ENCODE measurements at places on chromosomes 3 and 15.

DNA sequence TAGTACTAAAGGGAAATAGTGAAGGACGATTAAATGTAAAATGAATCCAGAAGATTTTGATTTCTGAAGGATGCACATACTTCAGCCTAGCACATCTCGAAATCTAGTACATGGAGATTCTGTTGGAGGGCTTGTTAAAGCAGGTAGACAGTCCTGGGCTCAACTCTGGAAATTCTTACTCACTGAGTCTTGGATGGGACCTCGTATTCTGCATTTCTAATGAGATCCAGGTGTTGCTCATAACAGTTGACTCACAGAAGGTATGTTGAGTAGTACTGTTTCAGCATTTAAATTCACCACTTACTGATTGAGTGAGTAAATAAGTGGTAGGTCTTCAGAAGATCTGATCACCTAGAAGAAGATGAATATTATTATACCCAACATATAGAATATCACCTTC, 623.4 kb upstream of the SGO1 start:
- no peak for DNase-seq

DNA sequence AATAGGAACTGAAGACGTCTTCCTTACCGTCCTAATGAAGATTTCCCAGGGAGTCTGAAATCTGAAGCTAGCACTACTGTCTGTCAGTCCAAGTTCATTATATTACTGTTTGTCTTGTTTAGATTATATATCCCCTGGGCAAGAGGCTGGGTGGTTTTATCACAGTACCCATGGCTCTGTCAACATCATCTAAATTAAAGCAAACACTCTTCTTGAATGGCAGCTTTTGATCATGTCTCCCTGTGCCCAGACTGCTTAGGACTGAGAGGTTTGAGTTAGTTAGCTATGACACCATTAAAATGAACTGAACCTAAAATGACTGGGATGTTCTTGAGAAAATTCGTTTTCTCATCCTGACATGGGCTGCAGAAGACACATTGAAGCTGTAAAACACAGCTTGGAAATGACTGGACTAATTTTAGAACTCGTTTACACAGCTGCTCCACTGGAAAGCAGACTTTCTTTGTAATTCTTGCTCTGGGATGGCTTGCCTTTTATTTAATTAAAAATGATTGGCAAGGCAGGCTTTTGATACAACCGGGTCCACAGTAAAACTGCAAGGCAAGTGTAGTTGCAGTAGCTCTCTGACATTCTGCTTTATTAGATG, 243.5 kb downstream of the MFSD1 start:
- DNase-seq = no peak

DNA sequence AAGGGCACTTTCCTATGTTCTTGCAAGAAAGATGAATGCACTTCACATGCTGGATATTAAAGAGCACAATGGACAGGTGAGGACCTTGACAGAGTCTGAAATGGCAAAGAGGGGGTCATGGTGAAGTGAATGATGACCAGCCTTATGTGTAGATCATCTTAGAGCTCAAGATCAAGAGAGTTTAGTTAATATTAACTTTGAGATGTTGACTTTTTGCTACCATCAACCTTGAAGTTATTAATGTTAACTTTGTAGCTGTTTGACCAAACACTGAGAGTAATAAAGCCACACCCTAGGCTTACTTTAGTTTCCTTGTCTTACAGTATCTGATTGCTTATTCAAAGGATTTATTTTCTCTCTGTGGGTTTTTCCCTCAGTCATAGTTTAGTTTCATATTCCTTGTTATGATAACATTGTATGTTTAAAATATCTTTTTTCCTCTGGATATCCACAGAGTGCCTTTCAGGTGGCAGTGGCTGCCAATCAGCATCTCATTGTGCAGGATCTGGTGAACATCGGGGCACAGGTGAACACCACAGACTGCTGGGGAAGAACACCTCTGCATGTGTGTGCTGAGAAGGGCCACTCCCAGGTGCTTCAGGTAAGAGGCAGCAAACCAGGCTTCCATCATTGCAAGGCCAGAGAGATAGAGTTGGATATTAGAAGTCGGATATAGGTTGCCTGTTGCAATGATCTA, 5.4 kb downstream of the NFKBIZ start:
- DNase-seq = no peak

DNA sequence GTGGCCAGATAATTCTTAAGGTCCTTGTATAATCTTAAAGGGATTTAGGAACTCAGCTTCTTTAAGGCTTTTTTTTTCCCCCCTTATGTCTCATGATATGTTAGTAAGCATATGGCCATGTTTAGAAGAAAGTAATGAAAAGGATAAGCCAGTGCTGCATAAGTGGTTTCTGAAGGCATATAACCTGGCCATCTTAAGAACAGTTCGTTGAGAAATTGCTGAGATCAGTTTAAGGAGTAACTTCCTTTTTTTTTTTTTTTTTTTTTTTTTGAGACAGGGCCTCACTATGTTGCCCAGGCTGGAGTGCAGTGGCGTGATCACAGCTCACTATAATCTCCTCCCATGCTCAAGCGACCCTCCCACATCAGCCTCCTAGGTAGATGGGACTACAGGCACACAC, 51.7 kb downstream of the UBE2E2 start:
- DNase-seq = no peak

DNA sequence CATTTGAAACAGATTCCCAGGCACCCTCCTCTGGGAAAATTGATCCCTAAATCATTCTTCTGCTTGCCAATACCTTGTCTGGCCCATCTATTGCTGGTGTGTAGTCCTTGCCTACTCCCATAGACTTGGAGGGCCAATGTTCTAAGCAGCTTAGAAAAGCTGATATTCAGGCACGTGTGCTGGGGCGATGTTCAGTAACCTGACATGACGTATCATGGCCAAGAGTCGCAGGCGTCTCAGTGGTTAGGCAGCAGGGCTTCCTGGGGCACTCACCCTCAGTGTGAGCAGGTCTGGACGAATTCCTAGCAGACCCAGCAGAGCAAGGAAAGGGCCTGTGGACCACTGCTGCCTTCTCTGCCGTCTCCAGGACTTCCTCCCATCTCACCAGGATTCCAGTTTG, 21.6 kb downstream of the EPHB1 start:
- DNase-seq = no peak

DNA sequence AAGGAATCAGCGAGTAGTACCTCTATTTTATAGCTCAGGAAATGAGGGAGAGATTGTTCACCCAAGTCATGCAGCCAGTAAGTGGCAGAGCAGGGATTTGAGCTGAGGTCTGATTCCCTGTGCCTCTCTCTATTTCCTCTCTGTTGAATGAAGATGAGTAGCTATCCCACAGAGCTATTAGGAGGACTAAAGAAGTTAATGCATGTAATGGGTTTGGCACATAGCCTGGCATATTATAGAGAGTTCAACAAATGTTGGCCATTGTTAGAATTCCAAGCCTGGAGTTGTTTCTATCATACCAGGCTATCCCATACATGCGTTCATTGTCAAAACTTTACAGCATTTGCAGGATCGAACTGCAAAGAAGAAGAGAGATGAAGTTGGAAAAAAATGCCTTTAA, 21.8 kb upstream of the KLHL6 start:
- no peak for DNase-seq

DNA sequence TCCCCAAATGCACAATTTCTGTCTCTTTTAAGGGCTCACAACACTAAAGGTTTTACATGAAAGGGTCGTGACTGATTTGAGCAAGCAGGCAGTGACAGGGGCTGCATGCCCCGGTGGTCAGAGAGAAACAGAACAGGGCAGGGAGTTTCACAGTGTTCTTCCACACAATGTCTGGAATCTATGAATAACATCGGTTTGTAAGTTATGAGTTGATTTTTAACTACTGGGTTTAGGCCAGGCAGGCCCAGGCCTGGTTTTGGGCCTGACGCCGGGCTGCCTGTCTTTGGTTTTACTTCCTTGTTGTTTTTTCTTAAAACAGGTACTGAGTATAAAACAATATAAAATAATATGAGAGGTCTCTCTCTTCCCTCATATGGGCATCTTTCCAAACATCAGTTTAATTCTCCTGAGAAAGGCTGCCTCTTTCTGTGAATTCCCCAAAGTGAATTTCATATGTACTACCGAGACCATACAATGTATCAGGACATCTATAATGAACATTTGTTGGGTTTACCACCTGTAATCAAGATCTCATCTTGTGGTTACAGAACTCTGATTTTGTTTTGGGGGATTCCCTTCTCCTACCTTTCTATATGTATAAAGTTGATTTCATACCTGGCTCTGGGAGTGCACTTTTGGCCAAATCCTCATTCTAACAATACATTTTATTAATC, 74.4 kb downstream of the CD200 start:
- DNase-seq = no peak

DNA sequence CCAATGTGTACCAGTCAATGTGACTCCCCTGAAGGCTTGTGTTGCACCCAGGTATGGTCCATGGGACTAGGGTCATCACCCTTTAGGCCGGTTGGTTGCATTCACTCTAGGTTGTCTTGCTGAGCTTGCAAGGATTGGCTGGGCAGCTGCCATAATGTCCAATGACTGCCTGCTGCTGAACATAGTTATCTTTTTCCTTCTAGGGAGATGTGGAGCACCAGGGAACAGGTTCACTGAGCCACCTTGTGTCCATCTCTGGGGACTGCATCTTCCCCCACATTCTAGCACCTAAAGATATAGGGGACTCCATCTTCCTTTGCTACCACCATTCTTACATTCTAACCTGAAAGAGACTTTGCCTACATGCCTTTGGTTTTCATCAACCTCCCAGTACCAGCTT, 580.4 kb upstream of the TBL1XR1 start:
- DNase-seq = peak; percentile 40

DNA sequence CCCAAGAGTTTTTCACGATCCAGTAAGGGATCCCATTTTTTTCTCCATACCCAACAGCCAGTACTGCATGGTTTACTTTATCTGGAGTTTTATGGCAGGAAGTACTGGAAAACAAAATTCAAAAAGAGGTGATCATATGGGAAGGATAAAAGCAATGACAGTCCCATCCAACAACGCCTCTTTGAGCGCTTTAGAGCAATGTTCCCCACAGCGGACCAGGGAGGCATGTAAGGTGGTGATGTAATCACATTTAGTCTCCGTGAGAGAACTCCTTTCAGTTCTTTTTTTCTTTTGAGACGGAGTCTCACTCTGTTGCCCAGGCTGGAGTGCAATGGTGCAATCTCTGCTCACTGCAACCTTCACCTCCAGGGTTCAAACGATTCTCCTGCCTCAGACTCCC, 21.8 kb downstream of the CTSH start:
- no peak for DNase-seq

- no peak for DNase-seq
Observed at GRCh38 chr3:146581080-146581601, 24.0 kb downstream of the PLSCR5 start.

GRCh38 chr3:159273608-159274007, 471.8 kb downstream of the MFSD1 start:
- DNase-seq = no peak

- no peak for DNase-seq
Observed at GRCh38 chr3:176352716-176353334, 844.5 kb downstream of the TBL1XR1 start.

GRCh38 chr3:47000198-47000815, 20.8 kb downstream of the NBEAL2 start:
- DNase-seq = no peak

DNA sequence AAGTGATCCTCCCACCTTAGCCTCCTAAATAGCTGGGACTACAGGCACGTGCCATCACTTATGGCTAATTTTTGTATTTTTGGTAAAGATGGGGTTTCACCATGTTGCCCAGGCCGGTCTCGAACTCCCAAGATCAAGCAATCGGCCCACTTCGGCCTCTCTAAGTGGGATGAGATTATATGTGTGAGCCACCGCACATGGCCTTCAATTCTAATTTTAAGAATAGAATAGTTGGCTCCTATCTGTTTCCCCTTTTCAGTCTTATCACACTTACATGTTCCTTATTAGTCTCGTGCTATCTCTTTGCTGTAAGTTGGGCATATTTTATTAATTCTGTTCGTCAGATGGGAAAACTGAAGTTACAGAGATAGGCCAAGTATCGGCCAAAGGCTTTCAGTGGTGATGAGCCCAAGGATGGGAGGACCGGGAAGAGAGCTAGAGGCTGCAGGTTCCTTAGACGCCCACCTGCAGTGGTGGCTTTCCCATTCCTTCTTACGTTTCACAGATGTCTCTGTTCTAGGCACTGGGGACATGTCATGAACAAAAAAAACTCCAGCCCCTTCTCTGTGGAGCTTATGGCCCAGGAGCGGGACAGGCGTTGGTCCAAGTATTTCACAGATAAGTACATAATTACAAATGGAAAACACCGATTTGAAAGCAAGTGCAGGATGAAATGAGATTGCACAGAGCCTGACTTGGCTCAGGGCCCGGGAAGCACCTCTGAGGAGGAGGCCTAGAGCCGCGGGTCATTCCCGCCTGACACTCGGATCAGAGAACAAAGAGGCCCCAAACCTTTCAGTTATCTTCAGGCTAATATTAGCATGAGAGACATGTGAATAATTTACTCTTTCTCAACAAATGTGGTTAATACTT, 91.1 kb upstream of the KLF13 start:
- DNase-seq = no peak

DNA sequence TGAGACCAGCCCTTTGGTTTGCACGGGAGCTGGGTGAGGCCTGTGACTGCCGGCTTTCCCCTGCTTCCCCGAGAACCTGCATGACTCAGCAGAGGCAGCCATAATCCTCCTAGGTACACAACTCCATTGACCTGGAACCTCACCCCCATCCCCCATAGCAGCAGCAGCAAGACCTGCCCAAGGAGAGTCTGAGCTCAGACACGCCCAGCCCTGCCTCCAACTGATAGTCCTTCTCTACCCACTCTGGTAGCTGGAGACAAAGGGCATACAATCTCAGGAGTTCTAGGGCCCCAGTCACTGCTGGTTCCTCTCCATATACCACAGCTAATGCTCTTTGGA, 141.0 kb upstream of the ARHGEF26 start:
- DNase-seq = no peak

GRCh38 chr15:82300883-82301282, 38.3 kb downstream of the SAXO2 start:
- no peak for DNase-seq

- no peak for DNase-seq
Observed at GRCh38 chr3:99323940-99324339, 314.5 kb upstream of the COL8A1 start.

DNA sequence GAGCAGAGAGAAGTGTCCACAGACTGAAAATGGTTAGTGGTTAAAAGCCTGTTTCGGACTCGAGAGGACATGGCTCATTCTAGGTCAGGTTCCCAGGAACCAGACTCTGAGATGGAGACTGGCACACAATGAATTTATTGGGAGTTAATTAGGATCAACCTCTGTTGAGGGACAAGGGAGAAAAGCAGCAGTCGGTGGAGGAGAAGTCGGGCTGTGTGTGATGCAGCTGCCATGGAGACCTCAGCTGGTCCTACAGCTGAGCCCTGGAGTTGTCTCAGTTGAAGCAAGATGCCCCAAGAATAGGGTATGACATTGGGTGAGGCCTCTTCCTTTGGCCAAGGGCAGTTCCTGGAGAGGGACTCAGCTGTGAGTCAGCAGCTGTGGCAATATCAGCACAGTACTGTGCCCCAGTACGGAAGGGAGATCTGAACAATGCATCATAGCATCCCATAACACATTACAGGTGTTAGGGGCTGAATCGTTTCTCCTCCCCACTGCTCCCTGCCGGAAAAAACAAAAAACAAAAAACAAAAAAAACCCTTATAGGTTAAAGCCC, 105.4 kb downstream of the ABHD5 start:
- no peak for DNase-seq

GRCh38 chr15:26177816-26178215, 314.7 kb upstream of the ATP10A start:
- DNase-seq = no peak

- no peak for DNase-seq
Observed at GRCh38 chr3:26368312-26368711, 254.3 kb upstream of the LRRC3B start.

Measured in T-helper 2 cell (primary cell).